ENCODE measurements at places on chromosomes 7 and 10.

GRCh38 chr10:88958721-88959120, 6.1 kb upstream of the ACTA2 start:
- DNase-seq, result no peak

DNA sequence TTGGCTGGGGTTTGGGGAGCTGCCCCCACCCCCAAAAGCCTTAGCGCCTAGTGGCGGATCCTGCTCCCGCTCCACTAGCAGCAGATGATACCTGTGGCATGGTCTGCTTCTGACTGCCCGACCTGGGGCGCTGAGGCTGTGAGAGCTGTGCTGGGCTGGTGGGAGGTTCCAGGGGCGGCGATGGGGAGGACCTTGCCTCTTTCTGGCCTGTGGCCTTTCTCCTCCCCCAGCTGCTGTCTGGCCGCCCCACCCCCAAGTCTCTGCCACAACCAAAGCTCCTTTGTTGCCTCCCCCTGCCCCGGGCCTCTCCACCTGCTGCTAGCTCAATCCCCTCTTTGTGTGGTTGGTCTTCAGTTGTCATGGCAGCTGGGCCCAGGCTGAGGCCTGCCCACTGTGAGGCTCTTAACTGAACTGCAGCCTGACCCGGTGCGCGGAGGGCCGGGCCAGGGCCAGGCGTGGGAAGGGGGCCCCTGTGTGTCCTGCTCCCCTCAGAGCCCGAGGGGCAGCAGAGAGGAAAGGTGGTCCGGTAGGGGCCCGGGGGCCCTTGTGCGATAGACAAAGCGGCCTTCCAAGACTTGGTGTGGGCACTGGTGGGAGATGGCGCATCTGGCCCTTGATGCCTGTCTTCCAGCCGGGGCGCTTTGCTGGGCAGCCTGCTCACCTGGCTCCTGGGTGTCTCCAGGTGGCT, 4.7 kb downstream of the ZNF775 start:
- no peak for DNase-seq

GRCh38 chr7:157358753-157359096, 21.9 kb downstream of the DNAJB6 start:
- no peak for DNase-seq

GRCh38 chr10:88831709-88832108, 19.9 kb downstream of the ANKRD22 start:
- no peak for DNase-seq

GRCh38 chr10:100183481-100183880, 2.3 kb downstream of the ERLIN1 start:
- DNase-seq, result no peak

DNA sequence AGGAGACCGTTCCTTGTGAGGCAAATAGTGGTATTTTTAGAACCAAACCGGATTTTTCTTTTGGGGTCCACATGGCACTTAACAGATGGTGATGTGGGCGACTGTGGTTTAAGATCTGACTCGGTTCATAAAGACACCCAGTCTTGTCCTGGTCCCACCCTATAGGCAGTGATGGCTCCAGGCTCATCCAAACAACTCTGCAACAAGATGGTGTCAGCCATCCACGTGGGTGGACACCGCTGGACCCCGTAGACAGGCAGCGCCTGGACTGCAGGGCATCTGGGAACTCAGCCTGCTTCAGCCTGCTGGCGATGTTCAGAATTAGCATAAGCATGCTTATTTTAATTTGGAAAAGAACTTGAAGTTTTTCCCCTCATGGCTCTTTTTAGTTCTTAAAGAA, 258.4 kb upstream of the FZD1 start:
- DNase-seq, result no peak

- DNase-seq, result no peak
Measured at GRCh38 chr7:159020987-159021386, 123.7 kb downstream of the VIPR2 start.

- DNase-seq, result no peak
Measured at GRCh38 chr7:142562688-142563087, 186.6 kb upstream of the PRSS1 start.

DNA sequence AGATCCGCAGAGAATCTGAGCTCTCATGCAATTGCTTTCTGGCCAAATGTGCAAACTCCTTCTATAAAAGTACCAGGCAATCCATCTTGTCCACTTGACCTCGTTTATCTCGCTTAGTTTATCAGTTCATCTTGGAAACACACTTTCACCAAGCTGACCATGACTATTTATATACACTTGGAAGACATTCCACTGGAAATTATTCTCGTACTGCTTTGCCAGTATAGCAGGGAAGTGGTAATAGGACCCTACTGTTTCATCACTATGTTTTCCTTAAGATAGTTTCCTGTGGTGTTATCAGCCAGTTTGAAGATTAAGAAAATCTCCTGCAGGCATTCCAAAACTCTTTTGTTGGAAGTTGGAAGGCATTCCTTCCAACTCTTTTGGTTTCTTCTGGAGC, 115.3 kb upstream of the FAM171A1 start:
- DNase-seq, result peak; percentile 84

GRCh38 chr10:74738052-74738451, 88.3 kb upstream of the KAT6B start:
- no peak for DNase-seq

DNA sequence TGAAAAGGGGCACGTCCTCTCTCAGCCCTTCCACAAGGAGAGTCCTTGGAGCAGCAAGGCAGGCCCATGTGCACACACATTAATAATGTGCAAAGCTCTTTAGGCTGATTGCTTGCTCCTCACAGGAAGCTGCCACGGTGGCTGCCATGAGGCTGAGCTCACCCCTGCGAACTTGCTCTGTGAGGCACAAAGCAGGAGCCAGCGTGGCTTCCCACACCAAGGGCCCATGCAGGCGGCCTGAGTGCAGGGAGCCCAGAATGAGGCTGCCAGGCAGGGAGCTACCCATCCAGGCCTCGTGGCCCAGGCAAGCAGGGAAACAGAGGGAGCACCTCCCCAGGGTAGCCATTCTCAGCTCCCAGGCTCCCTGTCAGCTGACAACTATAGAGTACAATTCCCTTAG, 242.9 kb downstream of the GRID1 start:
- DNase-seq, result no peak

- DNase-seq, result peak; percentile 99
Measured at GRCh38 chr10:73965890-73966768, 31.8 kb upstream of the VCL start.
